Stimulated activated CD8-positive, alpha-beta memory T cell treated with anti-CD3 and anti-CD28 coated beads, Interleukin-4, amount 100 ng/mL, for 1 hour (primary cell): ENCODE measurements at places on chromosomes 2 and 18.

- no peak for DNase-seq
Measured at GRCh38 chr18:50848991-50849390, 29.2 kb upstream of the MRO start.

DNA sequence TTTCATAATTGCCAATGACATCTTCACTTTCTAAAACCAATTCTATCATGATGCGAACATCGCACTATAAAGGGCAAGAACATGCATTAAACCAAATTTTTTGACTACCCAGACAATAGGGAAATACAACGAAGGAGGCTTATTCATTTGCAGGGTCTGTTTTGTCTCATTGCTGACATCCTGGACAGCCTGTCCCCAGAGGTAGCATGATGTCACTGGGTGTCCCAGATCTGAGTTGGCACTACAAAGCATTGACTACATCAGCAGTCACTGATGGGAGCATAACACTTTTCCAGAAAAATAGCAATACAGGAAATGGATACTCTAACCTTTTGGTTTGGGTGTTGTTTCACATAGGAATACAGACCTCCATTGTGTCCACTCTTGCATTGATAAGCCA lies 180.3 kb downstream of the TMEM182 start:
- DNase-seq, result no peak

DNA sequence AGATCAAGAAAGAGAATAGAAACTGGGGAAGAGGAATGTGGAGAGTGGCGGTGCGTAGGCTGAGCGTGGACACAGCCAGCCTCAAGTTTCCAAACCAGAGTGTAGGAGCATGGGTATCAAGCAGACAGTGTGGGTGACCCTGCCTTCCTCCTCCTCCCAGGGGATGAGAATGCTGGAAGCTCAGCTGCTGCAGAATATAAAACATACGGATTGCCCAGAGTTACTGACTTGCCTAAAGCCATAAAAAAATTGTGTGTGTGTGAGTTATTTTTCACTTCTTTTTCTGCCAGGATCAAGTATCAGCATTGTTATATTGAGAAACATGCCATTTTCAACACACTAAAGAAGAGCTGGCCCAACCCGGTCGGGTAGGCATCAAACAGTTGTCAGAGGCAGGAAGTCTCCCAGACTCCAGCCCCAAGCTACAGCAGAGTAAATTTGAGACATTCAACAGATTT lies 333.3 kb upstream of the ACVR2A start:
- no peak for DNase-seq

- no peak for DNase-seq
Measured at GRCh38 chr18:8948471-8949149, 153.9 kb upstream of the NDUFV2 start.

GRCh38 chr2:3289526-3289925 lies 88.1 kb downstream of the EIPR1 start:
- DNase-seq, result no peak

- DNase-seq, result no peak
Measured at GRCh38 chr18:23138471-23138870, 3.2 kb downstream of the CABLES1 start.

DNA sequence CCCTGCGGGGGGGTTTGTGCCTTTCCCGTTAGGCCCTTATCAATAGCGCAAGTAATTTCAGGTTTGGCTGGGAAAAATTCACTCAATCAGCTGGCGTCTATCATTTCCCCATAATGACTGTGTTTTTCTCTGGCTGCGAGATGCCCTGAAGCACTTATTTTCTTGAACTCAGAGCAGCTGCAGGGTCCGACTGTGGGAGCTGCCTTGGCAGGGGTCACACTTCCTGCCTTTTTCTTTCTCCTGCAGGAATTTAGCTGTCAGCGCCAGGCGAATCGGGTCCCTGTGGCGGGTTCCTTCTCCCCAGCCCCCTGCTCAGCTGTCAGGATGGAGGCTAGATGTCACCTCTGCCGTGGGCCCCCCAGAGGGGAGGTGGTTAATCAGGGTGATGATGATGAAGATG lies 81.3 kb upstream of the HPCAL1 start:
- DNase-seq, result no peak

- no peak for DNase-seq
Measured at GRCh38 chr2:212547716-212548454, 9.3 kb upstream of the ERBB4 start.

GRCh38 chr2:169139145-169139544 lies 69.8 kb downstream of the DHRS9 start:
- DNase-seq, result no peak

DNA sequence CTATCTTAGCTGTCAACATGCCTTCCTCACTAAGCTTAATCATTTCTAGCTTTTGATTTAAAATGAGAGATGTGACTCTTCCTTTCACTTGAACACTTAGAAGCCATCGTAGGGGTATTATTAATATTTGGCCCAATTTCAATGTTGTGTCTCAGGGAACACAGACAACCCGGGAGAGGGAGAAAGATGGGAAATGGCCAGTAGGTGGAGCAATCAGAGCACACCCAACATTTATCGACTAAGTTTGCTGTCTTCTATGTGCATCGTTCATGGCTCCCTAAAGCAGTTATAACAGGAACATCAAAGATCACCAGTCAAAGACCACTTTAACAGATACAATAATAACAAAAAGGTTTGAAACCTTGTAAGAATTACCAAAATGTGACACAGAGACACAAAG lies 110.2 kb downstream of the OLA1 start:
- DNase-seq, result no peak

- no peak for DNase-seq
Measured at GRCh38 chr2:190859347-190860297, 21.0 kb upstream of the GLS start.
